Stimulated activated naive CD4-positive, alpha-beta T cell treated with Interleukin-2 at 50 U/mL for 16 hours (primary cell): ENCODE measurements at places on chromosomes 3 and 15.

- DNase-seq = no peak
Observed at GRCh38 chr15:29437888-29438702, 168.5 kb upstream of the NSMCE3 start.

GRCh38 chr3:97932387-97932801 lies 39.8 kb downstream of the RIOX2 start:
- DNase-seq = no peak

DNA sequence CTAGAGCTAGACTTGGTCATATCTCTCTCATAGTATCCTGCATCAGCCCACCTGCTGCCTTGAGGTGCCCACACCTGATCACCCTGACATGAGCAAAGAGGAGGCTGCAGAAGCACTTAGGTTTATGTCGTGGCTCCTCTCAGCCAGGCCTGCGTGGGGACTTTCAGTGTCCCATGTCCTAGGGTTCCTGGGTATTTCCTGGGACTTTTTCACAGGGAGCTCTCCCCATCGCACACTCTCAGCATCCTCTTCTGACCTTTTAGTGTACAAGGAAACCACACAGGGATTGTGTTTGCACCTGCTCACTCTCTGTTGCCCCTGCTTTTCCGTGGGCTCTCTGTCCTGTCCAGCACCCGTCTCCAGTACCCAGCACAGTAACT lies 61.4 kb downstream of the ARNT2 start:
- DNase-seq = no peak

DNA sequence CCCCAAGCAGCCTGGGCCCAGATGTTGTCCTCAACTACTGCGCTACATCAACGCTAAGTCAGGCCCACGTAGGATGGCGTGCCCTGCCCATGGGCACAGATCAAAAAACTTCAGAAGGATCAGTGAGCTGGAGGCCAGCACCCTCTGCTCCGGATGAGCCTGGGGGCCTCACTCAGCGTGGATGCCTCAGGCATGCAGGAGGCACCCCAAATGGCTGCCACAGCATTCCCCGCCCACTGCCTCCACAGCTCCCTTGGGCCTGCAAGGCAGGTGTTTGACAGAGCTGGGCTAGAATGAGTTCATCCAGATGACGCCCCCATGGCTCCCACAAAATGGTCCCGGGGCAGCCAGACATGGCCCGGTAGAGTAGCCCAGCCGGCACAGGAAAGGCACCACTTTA lies 7.1 kb downstream of the ATP2B2 start:
- DNase-seq = no peak

DNA sequence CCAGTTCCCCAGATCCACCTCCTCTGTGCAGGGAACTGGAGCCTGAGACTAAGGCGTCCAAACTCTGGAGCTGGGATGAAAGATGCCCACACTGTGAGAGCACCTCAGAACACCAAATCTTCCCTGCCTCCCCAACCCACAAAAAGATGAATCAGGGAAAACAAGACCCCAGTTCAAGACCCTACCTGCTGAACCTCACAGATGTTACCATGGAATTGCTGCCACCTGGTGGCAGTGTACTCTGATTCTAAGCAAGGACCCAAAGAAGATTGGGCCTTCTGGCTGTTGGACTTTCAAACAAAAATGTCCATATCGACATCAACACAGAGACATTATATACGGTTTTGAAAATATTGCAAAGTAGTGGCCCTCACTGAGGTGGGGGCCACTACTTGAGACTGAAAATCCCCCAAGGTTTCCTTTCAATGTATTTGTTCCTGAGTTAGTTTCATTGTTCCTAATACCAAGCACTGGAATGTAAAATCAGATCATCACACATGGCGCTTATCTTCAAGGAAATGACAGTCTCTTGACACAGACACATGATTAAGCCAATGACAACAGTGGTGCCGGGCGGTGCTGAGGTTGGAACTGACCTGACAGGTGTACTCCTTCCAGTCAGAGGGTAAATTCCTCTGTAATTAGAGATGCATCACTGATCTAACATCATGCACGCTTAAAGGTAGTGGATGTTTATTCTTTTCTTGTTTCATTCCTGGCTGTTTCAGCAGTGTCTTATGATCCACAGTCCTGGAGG lies 67.6 kb downstream of the SLC6A11 start:
- DNase-seq = no peak

GRCh38 chr3:28301688-28302087 lies 46.8 kb upstream of the ZCWPW2 start:
- DNase-seq = no peak

DNA sequence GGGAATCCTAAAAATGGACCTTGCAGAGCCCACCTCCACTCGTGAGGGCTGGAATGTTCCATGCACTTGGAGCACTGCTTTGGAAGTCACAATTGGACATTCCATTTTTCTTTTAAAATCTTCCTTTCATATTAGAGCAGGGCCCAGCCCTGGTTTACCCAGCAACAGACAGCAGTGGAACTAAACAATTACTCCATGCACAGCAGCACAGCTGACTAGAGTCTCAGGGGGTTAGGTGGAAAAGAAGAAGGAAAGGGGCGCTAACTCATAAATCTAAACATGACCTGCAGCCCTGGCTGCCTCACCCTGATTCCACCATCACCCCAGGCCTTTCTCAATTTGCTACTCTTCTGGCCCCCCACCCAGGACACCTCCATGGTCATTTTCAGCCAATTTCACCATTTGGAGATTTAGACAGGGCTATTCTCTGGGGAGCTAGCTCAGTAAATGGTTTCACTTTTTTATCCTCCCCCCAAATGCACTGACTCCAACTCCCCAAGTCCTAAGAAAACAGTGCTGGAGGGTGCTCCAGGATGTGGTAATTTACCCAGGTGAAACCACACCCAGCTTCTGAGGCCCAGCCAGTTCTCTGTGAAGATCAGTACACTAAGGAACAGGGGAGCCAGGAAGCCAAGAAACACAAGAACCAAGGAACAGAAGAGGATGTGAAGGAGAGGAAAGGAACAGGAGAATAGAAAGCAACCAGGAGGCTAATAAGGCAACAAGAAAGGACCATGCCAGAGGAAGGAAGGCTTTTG lies 1.6 kb upstream of the LRRC31 start:
- no peak for DNase-seq
